ENCODE measurements at places on chromosomes 1 and 21.

GRCh38 chr1:207028884-207029650, 3.5 kb downstream of the C1orf116 start:
- no peak for DNase-seq

- no peak for DNase-seq
Measured at GRCh38 chr21:42189860-42190485, 29.0 kb upstream of the ABCG1 start.

DNA sequence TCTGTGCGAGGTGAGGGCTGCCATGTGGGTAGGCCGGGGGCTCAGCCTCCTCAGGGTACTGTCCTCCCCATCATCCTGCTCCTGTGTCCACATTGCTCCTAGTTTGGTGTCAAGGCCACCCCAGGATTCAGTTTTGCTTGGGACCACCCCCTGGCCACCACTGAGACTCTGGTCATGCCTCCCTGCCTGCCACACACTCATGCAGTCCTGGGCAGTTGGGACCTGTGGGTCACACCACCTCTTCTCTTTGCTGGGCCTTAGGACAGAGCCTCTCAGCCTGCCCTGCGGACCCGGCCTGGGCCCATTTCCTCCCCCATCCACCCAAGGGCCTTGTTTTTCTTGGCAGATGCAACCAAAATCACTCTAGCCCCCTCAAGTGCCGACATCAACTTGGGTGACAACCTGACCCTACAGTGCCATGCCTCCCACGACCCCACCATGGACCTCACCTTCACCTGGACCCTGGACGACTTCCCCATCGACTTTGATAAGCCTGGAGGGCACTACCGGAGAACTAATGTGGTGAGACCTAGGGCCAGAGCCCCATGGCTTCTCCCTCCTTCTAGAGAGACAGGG, 19.4 kb downstream of the TMEM81 start:
- DNase-seq: no peak

GRCh38 chr1:47708658-47709018, 270.8 kb downstream of the FOXD2 start:
- no peak for DNase-seq

DNA sequence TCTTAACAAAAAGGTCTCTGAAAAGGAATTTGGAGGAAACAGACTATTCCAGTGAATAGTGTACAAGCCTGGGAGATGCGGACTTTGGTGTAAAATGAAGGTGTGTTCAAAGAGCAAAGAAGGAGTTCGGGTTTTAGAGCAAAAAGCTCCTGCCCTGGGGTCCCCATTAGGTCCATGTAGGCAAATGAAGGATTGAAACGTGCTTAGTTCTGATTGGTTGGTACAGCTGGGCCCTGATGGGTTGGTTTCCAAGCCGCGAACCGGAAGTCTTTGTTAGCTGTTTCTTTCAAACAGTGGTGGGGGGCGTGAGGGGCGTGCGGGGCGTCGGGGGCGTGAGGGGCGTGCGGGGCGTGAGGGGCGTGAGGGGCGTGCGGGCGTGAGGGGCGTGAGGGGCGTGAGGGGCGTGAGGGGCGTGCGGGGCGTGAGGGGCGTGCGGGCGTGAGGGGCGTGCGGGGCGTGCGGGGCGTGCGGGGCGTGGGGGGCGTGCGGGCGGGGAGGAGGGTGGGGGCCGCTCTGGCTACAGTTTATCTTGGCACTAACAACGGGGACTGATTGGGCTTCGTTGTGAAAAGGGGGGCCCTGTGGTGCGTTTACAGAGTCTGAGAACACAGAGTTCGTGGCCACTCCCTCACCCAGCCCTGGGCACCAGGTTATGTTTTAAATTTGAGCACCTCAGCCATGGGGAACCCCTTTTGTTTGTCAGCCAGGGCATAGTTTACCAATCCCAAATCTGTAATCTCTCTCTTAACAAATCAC, 29.4 kb downstream of the LRRC3 start:
- DNase-seq: no peak

DNA sequence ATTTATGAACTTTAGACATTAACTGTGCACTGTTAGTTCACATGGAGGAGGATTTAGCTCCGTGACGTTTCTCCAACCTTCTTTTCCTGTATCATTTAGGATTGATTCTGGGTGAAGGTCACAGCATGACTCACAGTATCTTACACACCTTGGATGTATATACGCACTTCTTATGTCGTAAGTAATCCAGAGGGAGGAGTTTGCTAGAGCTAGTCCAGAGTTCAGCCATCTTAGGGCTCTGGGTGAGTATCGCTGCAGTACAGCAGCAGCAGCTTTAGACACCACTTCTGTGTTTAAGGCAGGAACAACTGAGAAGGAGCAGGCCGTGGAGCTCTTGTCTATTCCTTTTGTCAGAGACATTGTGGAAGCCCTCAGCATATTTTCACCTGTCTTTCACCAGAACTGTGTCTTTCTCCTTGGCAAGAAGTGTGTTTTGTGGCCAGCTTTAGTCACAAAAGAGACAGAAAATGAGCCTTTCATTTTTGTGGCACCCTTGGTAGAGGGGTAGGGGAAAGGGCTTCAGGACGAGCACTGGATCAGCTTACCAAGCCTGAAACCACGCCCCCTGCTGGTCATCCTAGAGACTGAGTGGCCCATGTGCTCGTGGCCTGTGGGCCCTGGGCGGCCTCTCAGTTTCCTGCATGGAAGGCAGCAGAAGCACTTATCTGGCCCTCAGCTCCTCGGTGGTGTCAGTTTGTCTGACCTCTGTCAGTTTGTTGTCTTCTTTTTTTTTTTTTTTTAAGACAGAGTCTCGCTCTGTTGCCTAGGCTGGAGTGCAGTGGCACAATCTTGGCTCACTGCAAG, 64.0 kb downstream of the ADARB1 start:
- DNase-seq: no peak

DNA sequence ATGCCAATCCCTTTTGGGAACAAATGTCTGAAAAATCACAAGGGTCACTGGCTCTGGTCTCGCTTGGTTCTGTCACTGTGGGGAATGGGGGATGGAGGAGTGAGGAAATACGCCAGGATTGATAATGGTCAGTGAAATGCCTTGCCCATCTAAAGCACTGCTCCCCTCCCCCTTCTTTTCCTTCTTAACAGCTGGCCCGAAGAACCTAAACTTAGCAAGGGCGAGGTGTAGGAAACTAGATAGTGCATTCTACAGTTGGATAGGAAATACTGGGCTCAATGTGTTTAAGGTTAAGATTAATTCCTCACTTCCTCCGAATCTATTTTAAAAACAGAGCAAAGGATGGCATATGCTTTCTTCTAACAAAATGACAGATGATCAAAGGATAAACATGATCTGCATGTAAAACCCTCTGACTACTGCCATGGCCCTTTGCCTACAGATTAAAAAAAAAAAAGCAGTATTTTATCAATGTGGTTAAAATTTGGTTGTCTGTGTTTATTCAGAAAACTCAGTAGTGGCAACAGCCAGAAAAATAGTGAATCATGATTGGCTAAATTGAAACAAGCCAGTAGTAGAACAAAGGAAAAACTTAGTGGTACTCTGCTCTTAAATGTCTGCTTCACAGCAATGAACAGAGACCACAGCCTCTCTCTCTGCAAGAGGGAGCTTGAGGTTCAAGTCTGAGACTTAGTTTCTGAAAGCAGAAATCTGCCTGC, 86.1 kb upstream of the VAV3 start:
- no peak for DNase-seq

DNA sequence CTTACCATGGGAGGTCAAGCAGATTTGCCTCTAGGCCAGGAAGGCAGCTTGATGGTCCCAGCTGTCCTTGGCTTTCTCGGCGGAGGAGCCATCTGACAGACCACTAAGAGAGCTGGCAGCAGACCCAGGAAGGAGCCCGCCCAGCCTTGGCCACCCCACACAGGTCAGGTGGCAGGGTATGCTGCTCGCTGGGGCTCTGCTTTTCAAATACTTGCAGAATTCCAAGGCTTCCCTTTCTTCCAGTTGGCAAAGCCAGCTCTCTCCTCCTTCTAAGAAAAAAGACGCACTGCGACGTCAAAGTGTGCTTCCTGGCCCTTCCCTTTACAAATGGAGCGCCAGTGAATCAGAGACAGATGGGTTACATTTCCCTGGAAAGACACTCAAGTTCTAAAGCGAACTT, 229.4 kb downstream of the CACNA1E start:
- no peak for DNase-seq

- no peak for DNase-seq
Measured at GRCh38 chr1:87291107-87291506, 37.6 kb upstream of the LMO4 start.

DNA sequence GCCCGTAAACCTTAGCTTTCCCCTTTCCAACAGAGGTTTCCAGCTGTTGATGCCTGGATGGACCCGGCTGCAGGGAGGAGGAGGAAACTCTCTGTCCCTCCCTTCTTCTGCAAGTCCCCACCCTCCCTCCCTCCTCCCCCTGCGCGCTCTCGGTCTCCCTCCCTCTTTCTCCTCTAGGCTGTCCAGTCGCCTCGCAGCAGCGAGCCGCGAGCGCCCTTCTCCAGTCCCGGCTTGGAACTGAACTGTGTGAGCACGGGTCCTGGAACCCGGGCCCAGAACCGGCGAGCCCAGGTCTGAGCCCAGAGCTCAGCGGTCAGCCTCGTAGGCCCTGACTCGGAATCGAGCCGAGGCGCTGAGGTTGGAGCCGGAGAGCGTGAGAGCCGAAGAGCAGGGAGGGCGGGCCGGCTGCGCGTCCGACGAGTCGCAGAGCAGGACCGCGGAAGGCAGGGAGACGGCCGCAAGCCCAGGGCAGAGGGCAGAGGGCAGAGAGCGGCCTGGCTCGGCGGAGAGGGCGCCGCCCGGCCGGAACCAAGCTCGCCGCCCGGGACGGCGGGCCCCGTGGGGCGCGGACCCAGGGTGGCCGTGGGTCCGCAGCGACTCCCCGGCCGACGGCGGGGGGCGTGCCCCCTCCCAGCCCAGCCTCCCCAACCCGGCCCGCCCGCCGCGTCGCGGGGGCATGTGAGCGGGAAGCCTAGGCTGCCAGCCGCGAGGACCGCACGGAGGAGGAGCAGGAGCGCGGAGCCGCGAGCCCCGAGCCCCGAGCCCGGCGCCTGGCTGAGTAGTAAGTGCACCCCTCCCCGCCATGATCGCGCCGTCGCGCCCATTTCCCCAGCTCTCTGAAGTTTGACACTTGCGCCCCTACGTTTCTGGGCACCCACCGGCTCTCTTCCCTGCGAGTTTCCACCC, at the start of gene SOX13:
TSS of gene SOX13 (plus strand) at position 185 of the 906 bp plus-strand sequence. CDS start 39,801 bp downstream, outside the sequence.
- DNase-seq: peak; percentile 41

GRCh38 chr1:34770891-34771504, 10.0 kb upstream of the GJB3 start:
- no peak for DNase-seq

DNA sequence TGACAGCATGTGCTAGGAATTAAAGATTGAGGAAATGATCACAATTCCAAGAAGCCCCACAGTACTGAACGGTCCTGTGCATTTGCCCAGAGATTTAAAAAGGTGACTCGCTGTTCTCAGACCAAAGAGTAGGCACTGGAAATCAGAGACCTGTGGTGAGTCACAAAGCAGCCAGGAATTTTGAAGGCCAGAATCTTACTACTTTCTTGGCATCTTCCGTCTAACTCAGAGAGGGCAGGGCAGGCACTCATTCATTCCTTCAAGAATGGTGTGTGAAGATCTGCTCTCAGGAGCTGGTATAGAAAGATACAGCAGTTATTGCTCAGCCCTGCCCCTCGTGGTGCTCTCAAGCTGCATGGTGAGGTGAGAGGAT, 57.9 kb downstream of the BRINP2 start:
- DNase-seq: no peak

- peak; percentile 32 for DNase-seq
Measured at GRCh38 chr1:35708441-35708921, 10.2 kb downstream of the C1orf216 start.

GRCh38 chr1:181160998-181161870, 72.7 kb downstream of the IER5 start:
- DNase-seq: no peak

- no peak for DNase-seq
Measured at GRCh38 chr1:210262167-210262896, 29.7 kb downstream of the SERTAD4 start.

DNA sequence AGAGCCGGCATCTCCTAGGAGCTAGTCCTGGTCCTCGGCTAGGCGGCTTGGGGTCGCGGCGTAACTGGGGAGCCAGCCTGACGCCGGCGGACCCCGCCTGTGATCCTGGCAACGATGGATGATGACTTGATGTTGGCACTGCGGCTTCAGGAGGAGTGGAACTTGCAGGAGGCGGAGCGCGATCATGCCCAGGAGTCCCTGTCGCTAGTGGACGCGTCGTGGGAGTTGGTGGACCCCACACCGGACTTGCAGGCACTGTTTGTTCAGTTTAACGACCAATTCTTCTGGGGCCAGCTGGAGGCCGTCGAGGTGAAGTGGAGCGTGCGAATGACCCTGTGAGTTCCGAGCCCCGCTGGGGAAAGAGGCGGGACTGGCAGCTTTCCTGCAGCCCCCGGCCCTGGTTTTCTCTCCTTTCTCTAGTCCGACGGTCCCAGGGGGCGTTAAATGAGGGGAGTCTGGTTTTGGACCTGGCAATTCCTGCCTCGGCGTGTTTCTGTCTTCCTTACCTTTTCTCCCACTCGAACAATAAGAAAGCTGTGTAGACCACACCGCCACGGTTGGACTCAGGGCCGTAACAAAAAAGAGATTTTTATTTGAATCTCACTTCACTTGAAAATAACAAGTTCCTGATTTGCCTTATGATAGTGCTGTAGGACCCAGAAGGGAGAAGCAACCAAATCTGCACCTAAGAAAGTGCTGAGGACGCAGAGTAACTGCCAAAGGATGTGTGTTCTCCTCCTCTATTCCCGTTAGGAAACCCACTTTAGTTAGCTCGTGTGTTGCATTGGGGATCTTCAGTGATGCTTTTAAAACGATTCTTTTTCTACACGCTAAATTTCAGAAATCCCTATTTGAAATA, at the start of gene SPRTN:
TSS of gene SPRTN (plus strand) at position 24 of the 859 bp plus-strand sequence. CDS start at position 115, 91 bp downstream.
- no peak for DNase-seq

GRCh38 chr1:3695326-3696217, 43.3 kb downstream of the TP73 start:
- no peak for DNase-seq

GRCh38 chr1:51378871-51379270, 48.5 kb upstream of the TTC39A start:
- no peak for DNase-seq

GRCh38 chr21:38470755-38471154, 27.5 kb downstream of the ERG start:
- DNase-seq: no peak

GRCh38 chr1:221711063-221711577, 30.8 kb downstream of the DUSP10 start:
- no peak for DNase-seq

DNA sequence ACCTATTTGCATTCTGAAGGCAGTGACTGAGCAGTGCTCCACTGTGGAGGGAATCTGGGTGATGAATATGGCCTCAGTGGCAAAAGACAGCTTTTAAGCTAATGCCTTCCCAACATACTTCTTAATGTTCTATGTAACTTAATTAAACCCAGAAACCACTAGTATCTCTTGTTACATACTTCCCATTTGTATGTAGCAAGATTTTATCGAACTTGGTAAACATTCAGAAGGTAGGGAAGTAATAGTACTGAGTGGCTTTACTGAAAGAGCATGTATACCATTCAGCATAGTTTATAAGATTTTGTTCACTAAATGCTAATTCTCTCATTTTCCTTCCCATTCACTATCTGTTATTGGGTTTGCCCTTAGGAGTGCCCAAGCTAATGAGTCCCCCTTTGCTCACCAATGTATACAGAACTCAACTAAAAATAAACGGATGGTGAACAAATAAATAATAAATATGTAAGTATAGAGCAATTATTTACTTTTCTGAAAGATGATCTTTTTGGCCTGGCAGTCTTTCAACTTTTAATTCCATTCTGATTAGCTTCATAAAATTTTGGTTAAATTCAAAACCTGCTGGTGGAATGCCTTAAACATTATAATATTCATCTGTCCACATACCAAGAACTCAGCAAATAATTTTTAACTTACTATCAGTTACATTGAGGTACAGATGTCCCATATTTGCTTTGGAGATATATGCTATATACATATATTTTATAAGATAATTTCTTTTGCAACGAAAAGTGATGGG, 204.4 kb downstream of the APP start:
- no peak for DNase-seq
